ENCODE measurements at places on chromosomes 11 and 22.

DNA sequence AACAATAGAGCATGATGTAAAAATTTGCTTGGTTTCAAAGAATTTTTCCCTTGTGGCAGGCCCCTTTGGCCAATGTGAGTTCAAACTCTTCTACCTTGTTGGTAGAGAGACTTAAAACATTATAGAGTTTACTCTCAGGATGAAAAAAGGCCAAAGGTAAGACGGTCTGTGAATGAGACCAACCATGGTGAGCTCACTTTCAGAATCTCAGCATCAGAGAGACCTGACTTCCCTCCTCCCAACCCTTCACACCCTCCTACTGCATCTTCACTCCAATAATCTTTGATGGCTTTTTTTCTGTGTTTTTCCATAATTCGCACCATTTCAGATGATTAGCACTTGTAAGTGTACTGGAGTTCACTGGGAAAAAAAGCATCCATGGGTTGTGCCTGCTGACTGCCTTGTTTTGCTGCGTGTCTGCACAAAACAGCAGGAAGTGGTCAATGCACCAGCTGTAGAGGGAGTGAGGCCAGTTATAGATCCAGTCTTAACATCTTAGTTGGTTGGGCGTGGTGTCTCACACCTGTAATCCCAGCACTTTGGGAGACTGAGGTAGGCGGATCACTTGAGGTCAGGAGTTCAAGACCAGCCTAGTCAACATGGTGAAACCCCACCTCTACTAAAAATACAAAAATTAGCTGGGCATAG is 64.1 kb downstream of the SLC1A2 start:
- no peak for DNase-seq

GRCh38 chr11:20247591-20248007 is 87.3 kb upstream of the DBX1 start:
- no peak for DNase-seq

DNA sequence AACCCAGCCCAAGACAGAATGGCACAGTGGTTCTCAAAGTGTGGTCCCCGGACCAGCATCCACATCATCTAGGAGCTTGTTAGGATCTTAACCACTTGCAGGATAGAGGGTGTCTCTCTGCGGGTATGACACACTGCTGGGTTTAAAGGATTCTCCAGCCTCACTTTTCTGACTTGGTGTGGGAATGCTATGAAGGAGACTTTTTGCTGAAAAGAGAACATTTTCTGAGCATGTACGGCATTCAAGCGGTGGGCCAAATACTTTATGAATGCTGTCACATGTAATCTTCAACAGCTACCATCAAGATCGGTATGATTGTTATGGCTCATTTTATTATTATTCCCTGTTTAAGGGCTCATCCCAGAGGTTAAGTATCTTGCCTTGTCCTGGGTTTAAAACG is 1.8 kb upstream of the CD82 start:
- DNase-seq = no peak

DNA sequence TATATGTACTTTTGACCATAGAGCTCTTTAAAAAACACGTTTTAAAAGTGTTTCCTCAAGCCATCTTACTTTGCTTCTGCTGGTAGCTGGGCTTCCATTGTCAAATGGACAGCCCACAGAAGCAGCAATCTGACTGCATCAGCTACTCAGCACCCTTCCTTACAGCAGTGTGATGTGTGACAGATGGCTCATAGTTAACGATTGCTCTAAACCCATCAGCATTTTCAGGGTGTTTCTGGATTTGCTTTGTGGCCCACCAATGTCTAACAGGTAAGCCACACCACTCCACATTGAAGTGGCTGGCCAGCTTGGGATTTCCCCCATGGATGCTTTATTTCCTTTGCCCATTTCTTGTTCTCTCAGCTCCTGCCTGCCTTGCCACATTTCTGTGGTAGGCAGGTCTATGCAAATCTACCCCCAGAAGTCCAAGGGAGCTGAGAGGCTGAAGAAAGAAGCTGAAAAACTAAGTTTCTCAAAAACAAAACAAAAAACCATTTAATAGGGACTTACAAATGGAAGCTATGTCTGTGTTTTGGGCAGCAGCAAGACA is 7.3 kb upstream of the FAR1 start:
- no peak for DNase-seq

DNA sequence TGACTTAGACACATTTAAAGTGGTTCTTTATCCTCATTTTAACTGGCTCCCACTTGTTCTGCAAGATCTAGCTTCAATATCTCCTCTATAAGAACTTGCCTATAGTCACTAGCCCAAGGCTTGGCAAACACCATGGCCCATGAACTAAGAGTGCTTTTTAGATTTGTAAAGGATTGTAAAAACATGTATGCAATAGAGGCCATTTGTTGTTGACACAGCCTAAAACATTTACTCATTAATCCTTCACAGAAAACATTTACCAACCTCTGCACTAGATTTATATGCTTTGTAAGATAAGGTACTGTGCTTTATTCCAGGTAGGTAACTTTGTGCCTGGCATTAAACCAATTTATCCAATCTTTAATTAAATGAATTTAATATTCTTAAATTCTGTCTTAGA is 5.5 kb downstream of the HYLS1 start:
- no peak for DNase-seq

- DNase-seq = no peak
Measured at GRCh38 chr22:48142388-48142787, 1379.9 kb downstream of the TBC1D22A start.

- no peak for DNase-seq
Measured at GRCh38 chr11:68438658-68439259, 21.8 kb upstream of the PPP6R3 start.

- no peak for DNase-seq
Measured at GRCh38 chr11:45851228-45851627, 4.0 kb downstream of the CRY2 start.
